ENCODE measurements at places on chromosomes 6 and 20.

DNA sequence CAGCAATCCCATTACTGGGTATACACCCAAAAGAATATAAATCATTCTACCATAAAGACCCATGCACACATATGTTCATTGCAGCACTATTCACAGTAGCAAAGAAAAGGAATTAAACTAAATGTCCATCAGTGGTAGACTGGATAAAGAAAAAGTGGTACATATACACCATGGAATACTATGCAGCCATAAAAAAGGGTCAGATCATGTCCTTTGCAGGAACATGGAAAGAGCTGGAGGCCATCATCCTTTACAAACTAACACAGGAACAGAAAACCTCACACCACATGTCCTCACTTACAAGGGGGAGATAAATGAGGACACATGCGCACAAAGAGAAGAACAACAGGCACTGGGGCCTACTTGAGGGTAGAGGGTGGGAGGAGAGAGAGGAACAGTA, 60.9 kb downstream of the DCDC2 start:
- DNase-seq, result no peak

GRCh38 chr6:14200047-14200446, 82.5 kb downstream of the CD83 start:
- DNase-seq, result no peak

DNA sequence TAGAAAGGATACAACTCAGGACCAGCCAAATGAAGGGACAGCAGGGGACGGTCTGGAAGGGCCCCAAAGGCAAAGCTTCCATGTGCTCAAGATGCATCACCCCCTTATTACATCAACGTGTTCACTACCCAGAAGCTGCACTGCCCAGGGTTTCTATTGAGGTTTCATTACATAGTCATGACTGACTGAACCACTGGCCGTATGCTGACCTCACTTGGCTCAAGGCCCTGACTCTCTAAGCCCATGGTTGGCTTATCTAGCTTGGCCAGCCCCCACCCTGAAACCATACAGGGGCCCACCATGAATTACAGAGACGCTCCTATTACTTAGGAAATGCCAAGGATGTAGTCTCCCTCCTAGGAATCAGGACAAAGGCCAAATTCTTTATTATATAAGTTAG, 179.4 kb downstream of the FOXC1 start:
- no peak for DNase-seq

- DNase-seq, result no peak
Observed at GRCh38 chr6:8831366-8832152, 396.2 kb upstream of the SLC35B3 start.

- DNase-seq, result no peak
Observed at GRCh38 chr6:169858935-169859351, 107.5 kb downstream of the ERMARD start.

DNA sequence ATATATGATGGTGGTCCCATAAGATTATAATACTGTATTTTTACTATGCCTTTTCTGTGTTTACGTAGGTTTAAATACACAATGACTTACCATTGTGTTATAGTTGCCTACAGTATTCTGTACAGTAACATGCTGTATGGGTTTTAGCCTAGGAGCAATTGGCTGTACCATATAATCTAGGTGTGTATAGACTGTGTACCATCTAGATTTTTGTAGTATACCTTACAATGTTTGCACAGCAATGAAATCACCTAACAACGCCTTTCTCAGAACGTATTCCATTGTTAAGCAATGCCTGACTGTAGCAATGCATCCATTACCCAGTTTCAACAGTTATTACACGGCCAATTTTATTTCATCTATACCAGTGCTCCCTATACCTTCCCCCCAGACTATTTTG, 10.7 kb downstream of the MACROD2 start:
- no peak for DNase-seq

- DNase-seq, result no peak
Observed at GRCh38 chr6:17224056-17224455, 57.1 kb upstream of the RBM24 start.

DNA sequence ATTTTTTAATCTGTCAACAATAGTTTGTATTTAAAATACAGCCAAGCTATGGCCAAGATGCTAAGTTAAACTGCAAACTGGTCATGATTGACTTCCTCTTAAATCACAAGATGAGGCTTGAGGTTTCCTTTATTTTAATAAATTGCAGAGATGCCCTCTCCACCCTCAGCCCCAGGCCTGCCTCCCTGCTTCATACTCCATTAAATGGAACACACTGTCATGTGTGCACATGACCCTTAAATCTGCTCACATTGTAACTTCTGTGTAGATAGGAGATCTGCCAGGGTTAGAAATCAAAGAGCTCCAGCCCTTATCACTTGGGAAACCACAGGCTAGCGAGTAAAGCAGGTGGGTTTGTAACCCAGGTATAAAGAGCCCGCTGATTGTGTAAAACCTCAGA, 20.8 kb downstream of the DUSP22 start:
- no peak for DNase-seq

- DNase-seq, result no peak
Observed at GRCh38 chr6:154614641-154615040, 104.2 kb upstream of the CNKSR3 start.

DNA sequence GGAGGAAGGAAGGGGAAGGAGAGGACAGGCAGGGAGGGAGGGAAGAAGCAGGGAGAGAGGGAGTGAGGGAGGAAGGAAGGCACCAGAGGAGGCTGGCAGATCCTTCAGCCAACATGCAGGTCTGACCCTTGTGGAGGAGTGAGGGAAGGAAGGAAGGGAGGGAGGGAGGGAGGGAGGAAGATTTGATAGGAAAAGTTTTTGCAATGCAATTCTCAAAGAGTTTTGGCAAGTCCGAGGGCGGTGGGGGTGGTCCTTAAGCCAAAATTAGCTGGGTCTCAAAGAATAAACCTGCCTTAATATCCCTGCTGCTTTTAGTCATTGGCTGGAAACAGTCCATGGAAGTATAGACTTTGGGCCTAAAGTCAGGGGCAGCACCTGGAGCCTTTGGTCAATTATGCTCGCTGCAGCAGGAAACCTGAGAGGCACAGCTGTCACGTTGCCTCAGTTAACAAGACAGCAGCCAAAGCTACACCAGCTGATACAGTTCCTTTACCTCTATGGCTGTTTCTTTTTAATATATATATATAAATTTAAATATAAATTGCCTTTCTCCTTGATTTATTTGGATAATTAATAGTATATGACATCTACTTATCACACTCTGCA, 115.7 kb upstream of the RALGAPA2 start:
- no peak for DNase-seq

DNA sequence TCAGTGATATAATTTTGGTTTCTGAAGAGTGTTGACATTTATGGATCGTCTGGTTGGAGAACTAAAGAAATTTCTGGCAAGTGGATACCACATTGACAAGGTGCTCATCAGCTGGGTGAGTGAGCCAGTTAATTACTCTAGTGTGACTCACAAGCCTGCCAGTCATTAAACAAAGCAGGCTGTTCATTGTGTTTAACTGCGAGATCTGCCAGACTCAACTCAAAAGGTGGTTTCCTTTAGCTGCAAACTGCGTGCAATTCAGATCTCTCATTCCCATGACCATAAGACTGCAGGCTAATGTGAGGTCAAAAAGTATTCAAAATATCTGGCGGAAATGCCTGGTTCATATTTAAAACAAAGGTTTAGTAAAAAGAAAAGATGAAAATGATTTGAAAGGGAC, 32.5 kb upstream of the IYD start:
- DNase-seq, result no peak

GRCh38 chr6:33678233-33678931, 33.1 kb downstream of the UQCC2 start:
- no peak for DNase-seq

GRCh38 chr6:53583451-53583850, 38.5 kb upstream of the GCLC start:
- no peak for DNase-seq

DNA sequence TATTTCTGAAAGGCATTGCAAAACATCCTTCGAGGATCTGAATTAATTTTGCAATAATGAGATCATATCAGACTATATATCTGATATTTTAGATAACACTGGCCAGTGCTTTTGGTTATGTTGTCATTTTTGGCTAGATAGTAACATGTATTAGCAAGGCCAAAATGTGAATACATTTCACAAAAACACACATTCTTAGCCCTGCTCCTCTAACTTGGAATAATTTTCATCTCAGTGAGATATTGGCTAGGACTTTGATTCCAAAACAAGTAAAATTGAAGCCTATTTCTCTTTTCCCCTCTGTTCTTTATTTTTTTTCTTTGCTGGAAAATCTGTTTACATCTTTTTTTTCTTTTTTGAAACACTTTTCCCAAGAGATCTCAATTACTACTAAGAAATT, 466.8 kb upstream of the CDH4 start:
- DNase-seq, result no peak

DNA sequence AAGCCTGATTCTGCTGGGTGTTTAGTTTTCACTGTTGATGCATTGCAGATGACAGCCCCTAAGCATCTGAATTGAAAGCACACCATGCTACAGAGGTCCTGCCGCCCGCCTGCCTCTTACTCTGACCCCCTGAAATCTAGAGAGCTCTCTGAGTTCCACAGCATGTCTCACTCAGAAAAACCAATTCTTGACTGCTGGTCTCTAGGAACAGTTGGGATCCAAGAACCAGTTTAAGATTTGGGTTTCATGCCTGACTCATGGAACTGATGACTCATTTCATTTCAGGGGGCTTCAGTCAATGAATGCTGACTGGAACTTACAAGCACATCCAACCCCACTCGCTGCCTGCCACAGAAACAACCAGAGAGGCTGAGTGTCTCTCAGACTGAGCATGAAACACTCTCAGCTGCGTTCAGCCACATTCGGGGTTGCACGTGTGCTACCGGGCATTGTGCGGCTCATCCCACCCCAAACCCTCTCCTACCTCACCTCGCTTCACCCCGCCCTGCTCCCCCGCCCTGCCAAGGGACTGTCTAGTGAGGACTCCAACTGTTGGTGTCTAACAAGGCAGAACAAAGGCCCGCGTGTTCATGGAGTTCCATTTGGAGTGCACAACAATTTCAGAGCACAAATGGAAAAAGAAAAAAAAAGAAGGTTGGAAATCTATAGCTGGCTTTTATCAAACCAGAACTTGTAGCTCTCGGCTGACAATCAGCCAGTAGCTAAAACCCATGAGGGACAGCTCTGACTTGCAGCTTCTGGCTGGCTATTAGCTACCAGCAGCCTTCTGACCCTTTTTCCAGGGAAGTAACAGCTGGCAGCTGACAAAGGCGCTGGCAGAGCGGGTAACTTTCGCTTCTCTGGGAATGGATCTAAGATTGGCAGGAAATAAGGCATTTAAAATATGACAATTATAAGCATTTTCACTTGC, 20.0 kb upstream of the TRAF3IP2 start:
- DNase-seq, result no peak

- no peak for DNase-seq
Observed at GRCh38 chr6:95084867-95085266, 492.5 kb upstream of the MANEA start.

- no peak for DNase-seq
Observed at GRCh38 chr20:38805502-38805957, at the start of gene PPP1R16B. Gene PPP1R16B (plus strand): TSS chr20:38805697. CDS start chr20:38835926, 30,229 bp downstream.

GRCh38 chr6:11586536-11586935, 49.0 kb downstream of the TMEM170B start:
- no peak for DNase-seq

DNA sequence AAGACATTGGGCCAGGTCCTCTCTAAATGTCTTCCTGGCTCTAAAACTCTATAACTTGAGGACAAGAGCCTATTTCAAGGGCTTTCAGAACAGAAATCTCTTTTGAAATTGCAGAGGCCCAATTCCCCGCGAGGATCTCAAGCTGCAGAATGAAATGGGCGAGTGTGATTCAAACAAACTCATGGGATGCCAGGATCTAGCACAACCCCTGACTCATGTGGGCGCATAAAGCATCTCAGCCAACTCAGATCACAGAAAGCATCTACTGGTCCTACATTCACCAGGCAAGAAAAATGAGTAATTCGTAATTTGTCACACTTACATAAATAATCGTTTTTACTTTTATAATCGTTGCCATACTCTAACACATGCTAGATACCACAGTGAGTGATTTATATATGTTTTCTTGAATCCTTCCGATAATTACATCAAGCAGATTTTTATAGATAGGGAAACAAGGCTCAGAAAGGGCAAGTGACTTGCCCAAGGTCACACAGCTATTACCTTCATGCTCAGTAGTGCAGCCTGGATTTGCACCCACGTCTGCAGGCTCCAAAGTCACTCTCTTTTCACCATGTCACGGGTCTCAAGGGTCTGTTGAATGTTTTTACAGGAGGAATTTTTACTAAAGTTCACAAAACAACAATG, 26.2 kb downstream of the FOXF2 start:
- DNase-seq, result no peak

- DNase-seq, result no peak
Observed at GRCh38 chr6:45328523-45328922, 393 bp downstream of the RUNX2 start.

DNA sequence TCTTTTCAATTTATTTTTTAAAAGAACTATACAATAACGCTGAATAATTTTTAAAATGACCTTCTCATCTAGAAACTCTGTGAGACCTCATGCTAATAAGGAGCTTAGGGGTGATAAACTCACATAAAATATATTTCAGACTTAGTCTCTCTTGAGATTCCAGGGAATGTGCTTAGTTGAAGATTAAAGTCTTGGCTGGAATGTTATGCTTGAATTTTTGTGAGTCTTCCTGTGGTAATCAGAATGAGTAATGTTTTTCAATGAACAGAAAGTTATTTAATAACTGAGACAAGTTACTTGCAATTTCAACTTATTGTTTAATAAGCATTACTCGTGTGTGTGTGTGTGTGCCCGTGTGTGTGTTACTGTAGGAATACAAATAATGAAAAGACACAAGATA, 379.9 kb upstream of the EPHA7 start:
- DNase-seq, result no peak

Measured in esophagus squamous epithelium (tissue), 5 donors.